CD4-positive, alpha-beta T cell (primary cell): ENCODE measurements at places on chromosomes 6 and 20.

GRCh38 chr20:24096864-24097450 lies 108.4 kb upstream of the GGTLC1 start:
- no peak for DNase-seq

GRCh38 chr6:129031051-129031599 lies 148.2 kb downstream of the LAMA2 start:
- DNase-seq, result no peak

DNA sequence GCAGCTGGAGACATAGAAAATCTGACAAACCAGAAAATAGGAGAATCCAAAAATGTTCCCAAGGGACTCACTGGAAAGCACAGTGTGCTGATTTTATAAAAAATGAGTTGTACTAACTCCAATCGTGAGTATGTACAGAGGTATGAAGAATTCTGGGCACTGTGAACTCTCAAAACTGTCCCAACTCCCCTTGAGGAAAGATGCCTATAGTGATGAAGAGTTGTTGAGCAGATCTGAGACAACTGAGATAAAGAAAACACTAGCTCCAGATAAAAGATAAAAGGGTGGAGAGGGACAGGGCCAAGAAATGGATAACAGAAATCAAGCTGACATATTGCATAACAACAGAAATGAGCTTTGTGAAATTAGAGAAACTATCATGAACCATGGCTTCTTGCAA lies 481.4 kb downstream of the MAFB start:
- DNase-seq, result no peak

DNA sequence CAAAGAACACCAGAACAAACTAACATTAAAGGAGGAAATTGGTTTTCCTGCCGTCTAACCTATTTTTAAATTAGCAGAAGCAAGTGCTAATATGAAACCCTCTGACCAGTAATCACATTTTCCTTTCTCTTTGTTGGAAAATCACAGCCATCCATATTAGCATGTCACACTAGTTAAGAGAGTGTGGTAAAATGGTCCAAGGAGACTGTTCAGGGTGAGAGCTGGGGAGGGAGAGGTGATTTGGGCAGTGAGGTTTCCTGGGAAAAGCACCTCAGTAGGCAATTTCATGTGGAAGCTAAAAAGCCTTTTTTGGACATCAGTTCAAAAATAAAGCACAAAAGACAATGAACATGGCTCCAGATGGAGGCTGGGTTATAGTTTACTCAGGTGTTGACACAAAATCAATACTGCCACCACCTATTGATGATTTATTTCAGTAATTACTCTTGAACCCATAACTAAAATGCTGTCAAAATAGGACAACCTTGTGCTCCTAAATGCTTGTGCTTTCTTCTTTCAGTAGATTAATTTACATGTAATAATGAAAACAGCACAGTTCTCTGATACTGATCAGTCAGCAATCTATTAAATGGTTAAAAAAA lies 333.2 kb downstream of the SAMD5 start:
- DNase-seq, result no peak

DNA sequence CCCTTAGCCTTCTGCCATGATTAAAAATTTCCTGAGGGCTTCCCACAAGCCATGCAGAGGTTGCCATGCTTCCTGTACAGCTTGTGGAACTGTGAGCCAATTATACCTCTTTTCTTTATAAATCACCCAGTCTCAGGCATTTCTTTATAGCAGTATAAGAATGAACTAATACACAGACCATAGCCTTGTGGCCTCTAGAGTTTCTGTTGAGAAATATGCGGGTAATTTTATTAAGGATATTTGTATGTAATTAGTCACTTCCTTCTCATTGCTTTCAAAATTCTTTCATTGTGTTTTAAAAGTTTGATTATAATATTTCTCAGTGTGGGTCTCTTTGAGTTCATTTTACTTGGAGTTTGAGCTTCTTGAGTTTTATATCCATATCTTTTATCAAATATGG lies 484.9 kb downstream of the COL12A1 start:
- DNase-seq, result no peak

- DNase-seq, result no peak
Observed at GRCh38 chr6:41785254-41785653, 2.2 kb upstream of the TOMM6 start.

DNA sequence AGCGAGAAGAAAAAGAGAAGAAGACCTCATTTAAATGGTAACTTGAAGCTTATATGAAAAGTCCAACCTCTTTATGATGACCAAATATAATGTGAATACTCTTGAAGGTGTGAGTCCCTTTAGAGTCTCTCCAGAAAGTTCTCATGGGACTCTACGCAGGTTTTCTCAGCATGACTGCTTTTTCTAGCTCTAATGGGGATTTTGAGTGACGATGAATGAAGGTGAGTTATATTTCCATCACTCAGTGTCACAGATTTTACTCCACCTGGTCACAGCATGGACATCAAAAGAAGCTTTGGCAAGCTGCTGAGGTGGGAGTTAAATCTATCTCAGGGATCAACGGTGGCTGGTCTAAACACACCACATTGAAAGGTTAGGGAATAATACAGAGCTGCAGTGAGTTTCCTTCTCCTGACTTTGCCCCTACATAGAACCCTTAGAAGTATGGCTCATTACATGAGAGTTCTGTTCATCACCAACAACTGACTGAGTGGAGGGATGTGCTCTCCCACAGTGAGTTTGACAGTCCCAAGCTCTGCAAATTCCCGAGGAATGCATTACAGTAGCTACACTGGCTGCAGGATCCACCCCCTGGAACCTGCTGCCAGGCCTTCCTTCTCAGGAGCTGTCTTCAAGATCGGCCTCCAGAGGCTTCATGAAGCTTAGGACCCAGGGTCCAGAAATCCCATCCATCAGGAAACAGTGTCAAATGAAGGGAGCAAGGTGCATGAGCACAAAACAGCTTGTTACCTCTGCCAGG lies 126.8 kb downstream of the FOXC1 start:
- no peak for DNase-seq

DNA sequence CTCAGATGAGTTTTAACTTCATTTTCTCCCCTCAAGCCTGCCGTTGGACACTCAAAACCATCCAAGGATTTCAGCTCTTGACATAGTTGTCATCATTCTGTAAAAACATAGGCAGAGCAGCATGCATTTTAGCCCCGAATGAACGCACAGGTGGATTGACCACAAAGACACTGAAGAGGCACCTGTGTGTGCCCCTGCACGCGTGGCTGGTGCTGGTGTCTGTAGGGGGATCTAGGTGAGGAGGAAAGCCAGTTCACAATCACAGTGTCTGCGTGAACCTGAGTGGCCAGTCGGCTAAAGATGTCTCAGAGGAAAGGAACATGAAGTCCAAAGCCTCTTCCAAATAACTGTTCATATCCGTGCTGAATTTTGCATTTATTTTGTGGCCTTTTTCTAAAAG lies 309.2 kb downstream of the QKI start:
- DNase-seq, result no peak

- DNase-seq, result no peak
Observed at GRCh38 chr6:147159536-147160374, 44.5 kb upstream of the STXBP5 start.

DNA sequence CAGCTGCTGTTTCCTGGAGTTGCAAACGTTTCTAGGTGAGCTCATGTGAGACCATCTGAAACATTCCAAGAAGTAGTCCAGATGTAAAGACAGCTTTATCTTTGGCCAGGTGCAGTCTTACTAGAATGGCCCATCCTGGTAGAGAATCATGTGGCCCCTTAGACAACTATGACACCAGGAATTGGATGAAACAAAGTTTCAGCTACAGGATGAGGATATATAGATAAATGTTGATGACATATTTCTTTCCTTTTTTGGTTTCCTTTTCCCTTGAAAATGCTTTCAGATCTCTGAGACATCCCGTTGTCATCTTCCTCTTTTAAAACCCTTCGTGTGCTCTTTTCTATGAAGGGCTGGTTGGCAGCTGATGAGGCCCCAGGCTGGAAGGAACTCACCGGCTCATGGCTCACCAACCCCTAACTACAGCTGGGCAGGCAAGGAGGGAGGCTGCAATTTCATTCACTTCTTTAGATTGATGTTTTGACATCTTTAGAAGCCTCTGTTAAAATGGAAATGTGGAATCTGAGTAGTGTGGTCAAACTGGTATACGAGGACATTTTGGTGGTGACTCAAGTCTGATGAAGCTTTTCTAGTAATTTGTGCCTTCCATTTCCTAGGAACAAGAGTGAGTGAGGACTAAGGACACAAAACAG lies 167.9 kb upstream of the TNFAIP3 start:
- DNase-seq, result no peak

- DNase-seq, result no peak
Observed at GRCh38 chr20:32535316-32535952, 49.7 kb downstream of the NOL4L start.

GRCh38 chr20:33733654-33734576 lies 2.1 kb downstream of the ZNF341 start:
- no peak for DNase-seq

GRCh38 chr20:57199656-57200405 lies 66.6 kb downstream of the BMP7 start:
- no peak for DNase-seq

DNA sequence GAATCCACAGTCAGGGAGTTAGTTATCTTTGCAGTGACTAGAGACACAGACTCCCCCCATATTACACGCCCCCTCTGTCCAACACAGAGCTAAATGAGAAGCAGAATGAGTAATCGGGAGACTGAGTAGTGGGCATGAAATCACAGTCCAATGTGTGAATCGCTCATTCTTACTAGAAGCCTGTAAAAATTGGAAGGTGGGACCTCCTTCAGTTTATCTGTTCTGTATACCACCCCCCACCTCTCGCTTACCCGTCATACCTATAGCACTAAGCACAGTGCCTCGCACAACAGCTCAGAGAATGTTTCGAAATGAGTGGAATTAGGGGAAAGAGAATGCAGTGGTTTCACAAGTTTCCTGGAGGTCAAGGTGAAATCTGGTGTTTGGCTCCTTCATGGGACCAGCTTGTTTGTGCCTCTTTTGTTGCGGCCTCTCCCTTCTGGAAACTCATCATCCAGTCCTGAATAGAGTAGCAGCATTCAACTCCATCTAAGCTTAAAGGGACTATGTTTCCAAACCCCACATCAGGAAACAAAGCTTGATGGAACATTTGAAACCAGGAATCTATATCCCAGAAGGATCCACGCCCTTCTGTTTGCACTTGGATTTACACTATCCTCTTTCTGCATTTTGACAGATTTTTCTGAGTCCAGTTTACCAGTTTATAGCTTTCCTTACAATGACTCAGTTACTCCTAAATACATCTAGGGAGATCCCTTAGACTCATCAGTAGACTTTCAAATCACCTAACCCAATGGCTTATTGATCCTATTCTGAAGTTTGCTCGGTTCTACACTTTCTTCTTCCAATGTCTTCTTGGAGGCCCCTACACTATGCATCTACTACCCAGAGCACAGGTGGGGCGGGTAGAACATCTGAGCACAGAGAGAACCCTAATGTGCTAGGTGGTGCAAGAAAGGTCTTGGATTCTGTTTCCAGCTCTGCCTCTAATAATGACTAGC lies 59.2 kb upstream of the PIM1 start:
- DNase-seq, result no peak

DNA sequence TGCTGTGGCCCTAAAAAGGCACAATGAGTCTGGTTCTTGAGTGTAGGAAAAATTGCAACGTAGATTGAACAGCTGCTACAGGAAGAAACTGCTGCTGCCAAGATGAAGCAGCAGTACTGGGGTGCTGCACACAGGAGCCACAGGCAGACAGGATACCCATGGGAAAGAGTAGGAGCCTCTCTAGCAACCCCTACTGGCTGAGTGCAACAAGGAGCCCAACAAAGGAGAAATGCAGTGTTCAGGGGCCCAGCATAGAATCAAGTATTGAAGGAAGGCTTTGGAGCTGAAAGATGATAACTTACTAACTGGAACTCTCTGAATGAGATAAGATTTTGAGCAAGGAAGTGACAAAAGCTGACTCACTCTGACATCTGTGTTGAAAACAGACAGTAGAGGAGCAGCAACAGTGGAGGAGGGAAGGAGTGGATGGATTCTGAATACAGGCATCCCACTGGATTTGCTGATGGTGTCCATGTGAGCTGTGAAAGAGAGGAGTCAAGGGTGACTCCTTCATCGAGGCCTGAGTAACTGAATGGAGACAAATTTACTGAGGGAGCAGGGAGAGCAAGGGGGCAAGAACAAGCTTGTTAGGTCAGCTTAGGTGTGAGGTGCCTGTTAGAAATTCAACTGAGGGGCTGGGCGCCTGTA lies 534.7 kb upstream of the JARID2 start:
- DNase-seq, result no peak

DNA sequence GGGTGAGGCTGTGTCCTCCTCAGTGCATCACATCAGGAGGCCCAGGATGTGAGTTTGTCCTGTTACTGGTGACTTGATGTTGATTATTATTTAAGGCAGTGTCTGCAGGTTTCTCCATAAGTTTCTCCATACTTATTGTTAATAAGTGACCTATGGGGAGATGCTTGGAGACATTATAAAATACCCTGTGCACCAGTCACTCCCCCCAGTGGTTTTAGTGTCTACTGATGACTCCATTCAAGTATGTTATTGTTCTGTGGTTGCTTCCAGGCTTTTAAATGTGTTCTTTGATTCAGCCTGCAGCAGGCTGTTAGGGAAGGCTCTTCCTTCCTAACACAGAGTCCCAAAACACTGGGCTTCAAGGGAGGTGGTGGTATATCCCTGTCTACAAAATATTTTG lies 14.6 kb upstream of the CST3 start:
- no peak for DNase-seq

- no peak for DNase-seq
Observed at GRCh38 chr20:25606094-25606695, 17.6 kb downstream of the NANP start.

GRCh38 chr20:33298391-33298790 lies 15.4 kb downstream of the BPIFB1 start:
- no peak for DNase-seq

DNA sequence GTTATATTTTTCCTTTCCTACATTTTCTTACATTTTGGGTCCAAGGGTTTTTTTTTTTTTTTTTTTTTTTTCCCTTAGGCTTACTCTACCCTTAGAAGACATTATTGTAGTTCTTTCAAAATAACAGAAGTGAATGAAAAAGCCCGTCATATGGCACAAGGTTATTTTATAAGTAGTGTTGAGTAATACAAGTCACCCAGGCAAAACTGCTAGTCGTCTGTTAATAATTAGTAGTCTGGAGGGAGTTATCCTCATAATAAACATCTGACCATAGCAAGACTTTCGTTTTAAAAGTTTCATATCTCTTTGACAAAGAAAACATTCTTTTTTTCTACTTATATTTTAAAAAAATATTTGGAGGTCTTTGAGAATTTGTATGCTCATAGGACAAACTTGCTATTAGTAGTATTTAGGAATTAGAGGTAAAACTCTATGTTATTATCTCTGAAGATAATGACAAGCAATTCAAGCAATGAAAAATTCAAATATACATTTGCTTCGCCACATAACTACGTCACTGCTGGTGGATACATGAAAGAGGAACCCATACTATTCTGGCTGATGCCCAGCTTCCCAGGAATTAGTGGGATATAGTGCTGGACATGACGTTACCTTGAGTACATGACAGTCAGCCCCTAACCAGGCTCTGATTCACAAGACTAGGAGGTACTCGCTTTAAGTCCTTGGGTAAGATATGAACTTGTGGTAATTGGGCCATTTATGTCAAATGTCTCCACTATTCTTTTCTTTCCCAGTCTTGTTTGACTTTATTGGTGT lies 532.8 kb downstream of the GRIK2 start:
- no peak for DNase-seq
